Fibroblast of villous mesenchyme (primary cell): ENCODE measurements at places on chromosomes 11 and 22. TPM values are rescaled to one million over a fixed set of nuclear protein-coding genes. Genes with fewer than 3 reads are reported as not detected.
A peak's percentile ranks its signal among the peaks of the same experiment; 100 is the strongest.

LARGE2 gene
- total RNA-seq, result not detected in 2 replicates

MRGPRX3 gene
- not detected in 2 replicates for total RNA-seq

FGF19 gene
- not detected in 2 replicates for total RNA-seq

AMPD3 gene
- 14.5 and 22.9 TPM in 2 replicates for total RNA-seq

GAL3ST1 gene
- not detected in 2 replicates for total RNA-seq

KRTAP5-9 gene
- 0.32 TPM in 1 of 2 replicates, not detected in the other for total RNA-seq

IGSF9B gene
- total RNA-seq, result under 0.01 TPM in 1 of 2 replicates, not detected in the other

TMEM86A gene
- total RNA-seq, result 0.32 and 0.43 TPM in 2 replicates

IMMP1L gene
- 9.1 and 13.5 TPM in 2 replicates for total RNA-seq

MIAT gene
- 0.97 and 1.3 TPM in 2 replicates for total RNA-seq

DNA sequence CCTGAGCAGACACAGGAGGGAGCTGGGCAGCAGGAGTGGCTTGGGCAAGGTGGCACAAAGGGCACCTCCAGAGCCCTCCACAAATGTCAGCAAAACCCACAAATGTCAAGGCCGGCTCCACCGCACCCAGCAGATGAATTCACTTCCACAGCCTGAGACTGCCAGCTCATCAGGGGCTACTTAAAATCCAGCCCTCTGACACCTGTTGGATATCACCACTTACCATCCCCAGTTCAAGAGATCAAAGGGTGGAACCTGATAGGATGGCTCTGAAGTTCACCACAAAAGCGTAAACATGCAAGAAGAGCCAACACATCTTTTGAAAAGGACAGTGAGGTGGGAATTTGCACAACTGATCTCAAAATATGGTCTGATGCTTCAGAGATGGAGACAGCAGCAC is 168.6 kb upstream of the GRK3 start:
- DNase-seq, result no peak

DNA sequence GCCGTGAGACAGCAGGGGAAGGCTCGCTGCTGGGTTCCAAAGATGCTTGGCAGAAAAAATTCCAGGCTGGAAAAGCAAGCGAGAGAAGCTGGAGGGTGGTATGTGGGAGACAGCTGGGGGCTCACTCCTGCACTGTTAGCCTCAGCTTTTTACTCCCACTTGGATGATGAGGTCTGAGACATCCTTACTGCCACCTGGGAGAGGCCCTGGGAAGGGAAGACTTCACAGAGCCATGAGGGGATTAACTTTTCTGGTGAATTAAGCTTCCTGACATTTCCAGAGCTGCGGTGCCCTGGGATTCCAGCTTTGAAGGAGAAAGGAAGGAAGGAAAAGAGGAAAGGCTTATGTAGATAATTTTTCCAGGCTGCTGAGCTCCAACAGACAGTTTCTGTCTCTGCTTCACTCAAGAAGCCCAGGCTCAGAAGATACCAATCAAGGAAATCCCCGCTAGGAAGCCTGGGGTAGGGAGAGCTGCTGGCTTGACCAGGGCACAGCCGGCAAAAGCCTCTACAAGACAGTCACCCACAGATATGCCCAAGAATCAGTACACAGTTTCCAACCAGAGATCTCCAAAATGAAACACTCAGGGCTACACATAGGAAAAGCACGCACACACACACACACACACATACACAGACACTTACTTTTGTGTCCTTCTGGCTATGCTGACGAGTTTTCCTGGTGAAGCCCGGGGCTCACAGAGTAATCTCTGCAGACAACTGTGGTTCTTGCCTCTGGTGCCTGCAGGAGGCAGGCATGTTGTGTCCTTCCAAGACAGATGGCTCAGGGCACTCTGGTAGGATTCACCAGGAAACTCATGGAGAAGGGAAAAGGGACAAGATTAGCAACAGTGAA is 907 bp downstream of the MCHR1 start:
- peak; percentile 49 for DNase-seq

DNA sequence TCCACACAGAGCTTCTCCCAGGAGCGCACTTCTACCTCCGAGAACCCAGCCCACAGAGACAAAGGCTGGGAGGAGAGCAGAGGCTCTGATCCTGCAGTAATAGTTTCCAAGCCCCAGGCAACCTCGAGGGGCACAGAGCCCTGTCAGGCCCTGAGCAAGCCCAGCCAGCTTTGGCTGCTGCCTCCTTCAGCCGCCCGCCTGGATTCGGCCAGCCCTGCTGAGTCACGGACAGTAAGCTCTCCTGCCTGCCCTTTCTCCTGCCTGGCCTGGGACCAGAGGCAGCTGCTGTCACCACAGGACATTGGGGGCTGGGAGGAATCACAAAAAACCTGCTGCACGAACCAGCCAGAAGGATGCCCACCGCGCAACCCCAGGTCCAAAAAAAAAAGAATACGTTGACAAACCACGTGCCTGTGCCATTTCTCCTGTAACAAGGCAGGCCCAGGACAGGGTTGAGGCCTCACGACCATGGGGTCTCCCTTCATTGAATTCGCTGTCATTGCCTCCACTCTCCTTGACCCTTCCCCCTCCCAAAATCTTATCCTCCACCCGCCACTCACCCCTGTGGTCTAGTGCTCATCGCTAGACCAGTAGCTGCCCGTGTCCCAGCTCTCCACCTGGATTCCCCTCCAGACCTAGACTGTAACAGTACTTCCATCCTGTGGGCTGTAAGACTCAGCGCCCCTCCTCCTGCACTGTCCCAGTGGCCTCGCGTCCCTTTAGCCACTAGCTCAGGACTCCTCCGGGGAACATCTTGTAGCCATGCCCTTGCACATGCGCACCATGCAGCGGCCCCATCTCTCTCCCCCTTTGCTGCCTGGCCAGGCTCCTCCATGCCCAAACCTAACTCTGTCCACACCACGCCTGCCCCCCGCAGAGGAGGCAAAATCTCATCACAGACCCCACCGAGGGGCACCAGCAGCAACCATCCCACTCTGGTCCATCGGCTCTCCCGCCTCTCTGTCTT is 7.4 kb upstream of the SLC22A12 start:
- DNase-seq, result no peak

- DNase-seq, result peak; percentile 11
Measured at GRCh38 chr11:44658506-44658850, 68.3 kb upstream of the TSPAN18 start.

- DNase-seq, result no peak
Measured at GRCh38 chr22:42691440-42691839, 29.2 kb downstream of the A4GALT start.

GRCh38 chr11:93072229-93072914 is 102.9 kb downstream of the MTNR1B start:
- peak; percentile 14 for DNase-seq

GRCh38 chr11:97622795-97623194 is 1233.0 kb downstream of the JRKL start:
- no peak for DNase-seq

GRCh38 chr11:117878314-117878938 is 2.0 kb upstream of the FXYD6 start:
- no peak for DNase-seq

GRCh38 chr22:25569983-25570382 is 5.5 kb downstream of the GRK3 start:
- DNase-seq, result no peak

- no peak for DNase-seq
Measured at GRCh38 chr22:37439347-37439746, 12.1 kb upstream of the ELFN2 start.

- DNase-seq, result no peak
Measured at GRCh38 chr11:103939694-103940093, 96.7 kb upstream of the DDI1 start.

DNA sequence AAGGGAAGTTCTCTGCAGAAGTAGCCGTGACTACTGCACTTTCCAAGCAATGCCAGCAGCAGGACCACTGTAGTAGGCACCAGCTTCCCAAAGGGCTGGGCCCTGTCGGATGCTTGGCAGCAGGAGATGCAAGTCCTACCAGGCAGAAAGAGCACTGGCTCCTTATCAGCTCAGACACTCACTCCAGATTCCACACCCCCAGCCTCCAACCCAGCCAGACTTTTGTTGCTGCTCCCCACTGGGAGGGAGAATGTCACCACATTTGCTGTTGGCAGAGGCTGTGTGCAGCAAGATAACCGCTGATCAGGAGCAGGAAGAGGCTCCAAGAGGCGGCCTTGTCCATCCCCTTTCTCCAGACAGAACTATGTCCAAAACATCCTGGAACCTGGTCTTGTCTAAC is 118.7 kb downstream of the C11orf58 start:
- no peak for DNase-seq

DNA sequence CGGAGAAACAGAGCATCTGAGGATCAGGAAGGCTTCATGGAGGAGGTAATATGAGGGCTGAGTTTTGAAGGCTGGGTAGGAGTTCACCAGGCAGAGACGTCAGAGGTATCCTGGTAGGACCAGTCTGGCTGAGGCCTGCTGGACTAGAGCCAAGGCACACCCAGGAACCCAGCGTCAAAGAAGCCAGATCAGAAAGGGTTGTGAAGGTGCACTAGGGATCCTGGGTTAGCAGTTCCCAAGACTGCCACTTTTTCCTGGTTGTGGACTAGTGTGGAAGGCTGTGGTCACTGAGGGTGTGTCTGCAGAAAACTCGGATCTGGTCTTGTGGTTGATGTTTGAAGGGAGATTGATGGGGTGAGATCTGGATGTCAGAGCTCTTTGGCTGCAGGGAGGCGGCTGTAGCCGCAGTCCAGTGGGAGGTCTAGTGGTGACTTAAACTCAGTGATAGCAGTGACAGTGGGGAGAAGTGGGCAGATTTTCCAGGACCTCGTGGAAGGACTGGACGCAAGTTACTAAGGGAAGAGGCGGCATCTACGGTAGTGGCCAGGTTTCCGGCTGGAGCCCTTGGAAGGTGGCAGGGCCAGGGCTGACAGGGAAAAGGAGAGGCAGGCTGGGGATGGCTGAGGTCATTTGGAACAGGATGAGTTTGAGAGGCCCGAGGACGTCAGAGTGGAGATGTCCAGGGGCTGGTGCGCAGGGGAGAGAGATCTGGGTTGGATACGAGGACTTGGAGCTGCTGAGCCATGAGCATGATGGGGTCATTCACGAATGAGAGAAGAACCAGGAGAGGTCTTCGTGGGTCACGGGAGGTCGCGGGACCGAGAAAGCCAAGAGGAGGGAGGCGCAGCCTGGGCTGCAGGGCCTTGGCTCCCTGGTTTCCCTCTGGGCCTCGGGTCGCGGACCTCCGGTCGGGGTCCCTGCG is 10.9 kb downstream of the RELA start:
- peak; percentile 51 for DNase-seq

DNA sequence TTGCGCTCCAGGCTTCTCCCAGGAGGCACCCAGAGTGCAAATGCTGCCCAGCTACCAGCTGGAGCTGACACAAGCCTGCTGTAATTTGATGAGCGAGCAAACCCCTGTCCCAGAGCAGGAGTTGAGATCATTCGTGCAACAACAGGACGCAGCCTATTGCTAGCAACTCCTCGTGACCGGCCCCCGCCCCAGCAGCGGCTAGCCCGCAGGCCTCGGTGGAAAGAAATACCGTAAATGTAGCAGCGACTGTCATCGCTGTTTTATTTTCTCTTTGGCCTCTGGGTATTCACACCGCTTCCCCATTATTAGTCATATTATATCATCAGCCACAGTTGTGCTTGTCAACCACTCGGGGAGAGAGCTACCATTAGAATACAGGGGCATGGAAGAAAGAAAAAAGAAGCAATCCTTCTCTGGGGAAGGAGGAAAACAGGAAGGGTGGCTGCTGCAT is 59.2 kb upstream of the ATXN10 start:
- peak; percentile 73 for DNase-seq

DNA sequence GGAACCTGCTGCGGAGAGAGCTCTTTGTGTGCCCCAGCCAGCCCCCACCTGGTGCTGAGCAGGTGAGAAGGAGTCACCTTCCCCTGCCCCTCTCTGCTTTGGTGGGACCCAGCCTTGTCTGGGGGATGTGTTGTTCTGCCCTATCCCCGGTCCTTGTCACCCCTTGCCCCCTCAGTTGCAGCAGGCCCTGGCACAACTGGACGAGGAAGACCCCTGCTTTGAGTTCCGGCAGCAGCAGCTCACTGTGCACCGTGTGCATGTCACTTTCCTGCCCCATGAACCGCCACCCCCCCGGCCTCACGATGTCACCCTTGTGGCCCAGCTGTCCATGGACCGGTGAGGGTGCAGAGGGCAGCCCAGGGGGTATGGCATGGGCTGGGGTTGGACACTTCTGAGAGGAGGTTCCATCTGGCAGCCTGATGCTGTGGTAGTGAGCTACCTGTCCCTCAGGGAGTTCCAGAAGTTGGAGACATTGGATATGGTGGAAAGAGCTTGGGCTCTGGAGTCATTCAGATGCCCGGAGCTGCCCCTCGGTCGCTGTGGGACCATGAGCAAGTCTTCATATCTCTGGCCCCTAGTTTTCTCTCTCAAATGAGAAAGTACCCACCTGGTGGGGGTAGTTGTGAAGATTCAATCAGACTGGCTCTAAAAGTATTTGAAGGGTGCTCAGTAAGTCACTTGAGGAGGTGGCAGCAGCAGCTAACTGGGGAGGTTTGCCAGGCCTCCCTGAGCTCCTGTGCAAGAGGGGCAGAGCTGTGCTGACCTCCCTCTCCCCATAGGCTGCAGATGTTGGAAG is 4.3 kb downstream of the LARGE2 start:
- no peak for DNase-seq

- no peak for DNase-seq
Measured at GRCh38 chr11:44829838-44830237, 103.1 kb downstream of the TSPAN18 start.

- peak; percentile 21 for DNase-seq
Measured at GRCh38 chr22:43985532-43985931, 30.3 kb downstream of the SAMM50 start.

DNA sequence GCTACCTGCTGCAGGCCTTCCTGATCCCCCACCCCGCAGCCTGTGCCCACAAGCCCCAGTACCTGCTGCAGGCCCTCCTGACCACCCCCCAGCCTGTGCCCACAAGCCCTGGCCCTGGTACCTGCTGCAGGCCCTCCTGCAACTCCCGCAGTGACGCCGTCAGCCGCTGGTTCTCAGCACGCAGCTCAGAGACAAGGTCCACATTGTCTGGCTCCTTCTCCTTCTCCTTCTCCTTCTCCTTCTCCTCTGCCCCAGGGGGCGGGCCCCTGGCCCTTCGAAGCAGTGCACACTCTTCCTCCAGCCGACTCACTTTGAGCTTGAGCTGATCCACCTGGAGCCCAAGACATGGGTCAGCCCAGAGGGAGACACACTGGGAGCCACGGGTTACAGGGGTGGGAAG is 9.1 kb downstream of the CARD10 start:
- no peak for DNase-seq

DNA sequence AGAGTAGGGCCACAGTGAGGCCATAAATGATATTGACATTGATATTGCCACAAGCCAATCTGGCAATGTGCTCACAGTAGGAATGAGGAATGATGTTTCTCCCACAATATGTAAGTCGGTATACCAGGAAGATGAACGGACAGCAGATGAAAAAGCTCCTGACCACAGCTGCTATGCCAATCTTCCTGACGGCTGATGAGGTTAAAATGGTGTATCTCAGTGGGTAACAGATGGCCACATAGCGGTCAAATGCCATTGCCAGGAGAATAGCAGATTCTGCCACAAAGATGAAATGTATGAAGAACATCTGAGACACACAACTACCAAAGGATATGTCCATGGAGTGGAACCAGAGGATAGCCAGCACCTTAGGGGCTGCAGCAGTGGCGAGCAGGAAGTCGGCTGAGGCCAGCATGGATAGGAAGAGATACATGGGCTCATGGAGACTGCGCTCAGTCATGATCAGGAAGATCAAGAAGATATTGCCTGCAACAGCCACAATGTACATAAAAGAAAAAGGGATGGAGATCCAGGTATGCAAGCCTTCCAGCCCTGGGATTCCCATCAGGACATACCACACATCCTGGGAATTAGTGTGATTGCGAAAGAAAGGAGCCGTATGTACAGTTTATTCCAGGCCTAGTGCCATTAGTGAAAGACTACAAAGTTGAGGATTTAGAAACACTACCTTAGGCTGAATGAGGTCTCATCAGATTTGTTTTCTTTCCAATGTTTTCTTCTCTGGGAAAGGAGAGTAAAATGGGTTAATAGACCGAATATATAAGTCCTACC is 22.2 kb downstream of the OR51V1 start:
- no peak for DNase-seq
